ENCODE measurements at places on chromosomes 11 and 22.

GRCh38 chr22:26066534-26066933, 102.7 kb upstream of the SEZ6L start:
- no peak for DNase-seq

- peak; percentile 11 for DNase-seq
These were observed 11.9 kb upstream of the NRIP3 start for GRCh38 chr11:9015677-9016076.

DNA sequence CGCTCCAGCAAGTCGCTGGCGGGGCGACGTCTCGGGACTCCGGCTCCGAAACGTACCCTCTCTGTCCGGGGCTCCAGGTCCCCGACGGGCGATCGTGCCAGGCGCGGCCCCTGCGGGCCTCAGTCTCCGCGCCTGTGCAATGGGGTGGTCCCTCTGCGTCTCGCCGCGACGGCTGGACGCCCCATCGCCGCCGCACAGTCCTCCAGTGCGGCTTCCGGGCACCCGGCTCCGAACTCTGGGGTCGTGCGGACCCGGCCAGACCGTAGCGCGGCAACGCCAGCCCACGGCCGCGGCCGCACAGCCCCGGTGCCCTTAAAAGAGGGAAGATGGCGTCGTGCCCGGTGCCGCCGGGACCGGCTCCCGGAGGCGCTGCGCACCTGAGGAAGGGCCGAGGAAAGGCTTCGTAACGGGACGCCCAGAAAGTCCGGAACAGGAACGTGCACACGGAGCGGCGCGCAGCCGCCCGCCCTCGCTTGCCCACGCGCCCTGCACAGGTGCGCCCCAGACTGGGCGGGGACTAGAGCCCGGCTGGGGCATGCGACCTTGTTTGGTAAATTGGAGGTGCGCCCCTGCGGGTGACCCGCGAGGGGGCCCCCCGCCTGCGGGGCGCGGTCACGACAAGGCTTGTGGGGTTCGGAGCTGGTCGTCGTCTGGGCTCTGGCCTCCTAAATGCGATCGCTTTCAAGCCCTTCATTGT, 525 bp downstream of the BIK start:
- peak; percentile 17 for DNase-seq

- DNase-seq: no peak
These were observed 4.1 kb downstream of the TUB start for GRCh38 chr11:8085011-8085645.

GRCh38 chr11:124026498-124026897, at the start of gene OR10G8:
TSS of gene OR10G8 (plus strand) at chr11:124026798. CDS start at chr11:124029623, 2,825 bp downstream.
- DNase-seq: no peak

GRCh38 chr11:11247086-11247485, 106.0 kb downstream of the CSNK2A3 start:
- no peak for DNase-seq

DNA sequence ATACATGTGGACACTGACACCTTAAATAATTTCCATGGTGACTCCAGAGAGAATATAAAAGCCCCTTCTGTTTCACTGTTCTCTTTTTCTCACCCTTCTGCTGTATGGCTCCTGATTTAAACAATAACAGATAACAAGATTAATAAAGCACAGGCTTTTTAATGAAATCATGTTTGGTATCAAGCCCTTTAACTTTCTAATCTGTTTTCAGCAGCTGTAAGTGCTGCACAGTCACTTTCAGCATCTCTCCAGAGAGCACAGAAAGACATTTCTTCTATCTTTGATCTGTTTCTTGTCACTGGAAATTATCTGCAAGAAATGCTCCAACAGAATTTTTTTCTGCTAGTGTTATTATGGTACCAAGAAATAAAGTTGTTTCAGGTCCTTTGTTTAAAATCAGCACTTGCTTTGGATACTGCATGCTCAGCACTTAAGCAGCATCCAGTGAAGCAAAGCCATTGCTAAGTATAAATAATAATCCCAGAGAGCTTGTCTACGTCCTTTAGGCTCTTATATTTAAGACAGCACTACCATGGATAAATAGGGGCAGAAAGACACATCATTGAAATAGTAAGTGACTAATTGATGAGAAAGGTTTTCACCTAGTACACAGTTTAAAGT, 134.2 kb upstream of the CARD18 start:
- DNase-seq: no peak

DNA sequence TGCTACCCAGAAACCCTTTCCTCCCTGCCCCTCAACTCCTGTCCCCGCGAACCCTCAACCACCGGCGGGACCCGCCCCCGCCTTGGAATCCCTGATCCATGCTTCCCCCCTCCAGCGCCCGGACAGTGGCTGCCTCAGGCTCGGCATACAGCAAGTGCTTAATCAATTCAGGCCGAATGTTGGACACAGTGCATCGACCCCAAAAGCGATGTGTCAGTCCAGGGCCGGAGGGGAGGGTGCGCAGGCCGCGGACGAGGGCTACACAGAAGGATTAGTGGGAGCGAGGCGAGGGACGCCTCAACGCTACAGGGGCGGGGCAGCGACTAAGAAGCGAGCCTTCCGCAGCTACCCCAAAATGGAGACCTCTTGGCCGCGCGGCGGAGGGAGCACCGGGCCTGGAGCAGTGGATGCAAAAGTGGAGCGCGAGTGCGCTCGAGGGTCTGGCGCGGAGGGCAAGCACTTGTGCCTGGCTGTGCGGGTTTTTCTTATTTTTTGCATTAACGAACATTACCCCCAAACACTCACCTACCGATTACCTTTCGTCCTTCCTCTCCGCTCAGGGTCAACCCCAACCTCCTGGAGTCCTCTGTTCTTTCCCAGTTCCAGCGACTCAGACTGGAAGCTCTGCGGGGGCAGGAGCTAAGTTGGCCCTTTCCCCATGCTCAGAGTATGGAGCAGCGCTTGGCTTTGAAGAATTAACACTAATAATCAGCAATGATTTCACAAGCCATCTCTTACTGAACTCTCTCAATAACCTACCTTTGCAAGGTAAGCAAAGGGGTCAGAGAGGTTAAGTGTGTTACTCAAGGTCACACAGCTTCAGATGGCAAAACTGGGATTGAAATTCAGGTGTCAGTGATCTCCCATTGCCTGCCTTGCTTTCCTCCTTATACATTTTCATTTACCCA, 30.0 kb upstream of the WNT11 start:
- no peak for DNase-seq
